ENCODE measurements at places on chromosomes 16 and 17.

DNA sequence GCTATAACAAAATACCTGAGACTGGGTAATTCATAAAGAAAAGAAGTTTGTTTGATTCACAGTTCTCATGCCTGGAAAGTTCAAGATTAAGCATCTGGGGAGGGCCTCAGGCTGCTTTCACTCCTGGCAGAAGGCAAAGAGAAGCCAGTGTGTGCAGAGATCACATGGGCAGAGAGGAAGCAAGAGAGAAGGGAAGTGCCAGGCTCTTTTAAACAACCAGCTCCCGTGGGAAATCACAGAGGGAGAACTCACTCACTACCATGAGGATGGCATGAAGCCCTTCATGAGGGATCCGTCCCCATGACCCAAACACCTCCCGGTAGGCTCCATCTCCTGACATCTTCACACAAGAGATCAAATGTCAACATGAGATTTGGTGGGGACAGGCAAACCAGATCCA lies 501.6 kb downstream of the MAF start:
- H3K36me3 ChIP-seq: no peaks in the 10 kb centered on the region
- DNase-seq: no peak
- H3K27ac ChIP-seq: no peak overlapping the region
- no peak overlapping the region for H3K4me3 ChIP-seq
- H3K4me1 ChIP-seq: peaks cover 11% of the 10 kb centered on the region

DNA sequence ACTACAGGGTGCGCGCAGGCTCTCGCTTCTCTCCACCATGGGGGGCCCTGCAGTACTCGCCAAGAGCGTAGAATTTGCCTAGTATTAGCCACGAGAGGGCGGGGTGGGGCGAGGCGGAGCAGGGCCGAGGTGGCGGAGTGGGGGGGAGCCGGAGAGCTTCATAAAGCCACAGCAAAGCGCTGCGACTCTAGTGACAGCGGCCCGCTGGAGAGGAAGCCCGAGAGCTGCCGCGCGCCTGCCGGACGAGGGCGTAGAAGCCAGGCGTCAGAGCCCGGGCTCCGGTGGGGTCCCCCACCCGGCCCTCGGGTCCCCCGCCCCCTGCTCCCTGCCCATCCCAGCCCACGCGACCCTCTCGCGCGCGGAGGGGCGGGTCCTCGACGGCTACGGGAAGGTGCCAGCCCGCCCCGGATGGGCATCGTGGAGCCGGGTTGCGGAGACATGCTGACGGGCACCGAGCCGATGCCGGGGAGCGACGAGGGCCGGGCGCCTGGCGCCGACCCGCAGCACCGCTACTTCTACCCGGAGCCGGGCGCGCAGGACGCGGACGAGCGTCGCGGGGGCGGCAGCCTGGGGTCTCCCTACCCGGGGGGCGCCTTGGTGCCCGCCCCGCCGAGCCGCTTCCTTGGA lies at the start of gene TBX21:
TSS of gene TBX21 (plus strand) at position 190 of the 627 bp plus-strand sequence. CDS start at position 409, 219 bp downstream.
- H3K4me1 ChIP-seq: peaks cover 69% of the 10 kb centered on the region
- H3K36me3 ChIP-seq: peaks cover 35% of the 10 kb centered on the region
- peak within 1 kb of the TSS; percentile 93 for H3K27ac ChIP-seq
- peak; percentile 96 for DNase-seq

- no peaks in the 10 kb centered on the region for H3K4me1 ChIP-seq
- no peaks in the 10 kb centered on the region for H3K27me3 ChIP-seq
- peak overlapping the region; percentile 26 for H3K27ac ChIP-seq
- H3K36me3 ChIP-seq: peaks cover 53% of the 10 kb centered on the region
- no peak overlapping the region for H3K4me3 ChIP-seq
- DNase-seq: no peak
Observed at GRCh38 chr16:22313876-22314470, 16.8 kb downstream of the POLR3E start.

DNA sequence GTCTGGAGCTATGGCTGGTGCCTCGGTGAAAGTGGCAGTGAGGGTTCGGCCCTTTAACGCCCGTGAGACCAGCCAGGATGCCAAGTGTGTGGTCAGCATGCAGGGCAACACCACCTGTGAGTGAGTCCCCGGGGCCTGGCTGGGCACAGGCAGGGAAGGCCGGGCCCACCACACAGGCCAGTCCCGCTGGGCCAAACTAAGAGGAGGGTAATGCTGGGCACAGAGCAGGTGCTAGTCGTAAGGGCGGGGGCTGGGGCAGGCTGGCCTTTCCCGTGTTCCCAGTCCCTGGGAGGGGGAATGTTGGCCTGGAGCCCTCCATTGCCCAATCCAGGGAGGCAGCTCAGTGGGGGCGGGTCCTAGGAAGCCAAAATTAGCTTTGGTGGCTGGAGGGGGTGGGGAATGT lies 2.5 kb downstream of the KIF1C start:
- no peak overlapping the region for H3K27ac ChIP-seq
- peak overlapping the region; percentile 89 for H3K4me3 ChIP-seq
- H3K4me1 ChIP-seq: peaks cover 20% of the 10 kb centered on the region
- peaks cover 49% of the 10 kb centered on the region for H3K36me3 ChIP-seq
- no peak for DNase-seq

GRCh38 chr16:31083981-31084380 lies 4.8 kb downstream of the PRSS53 start:
- no peaks in the 10 kb centered on the region for H3K27me3 ChIP-seq
- H3K27ac ChIP-seq: no peak overlapping the region
- no peak for DNase-seq
- peaks cover 5% of the 10 kb centered on the region for H3K4me1 ChIP-seq
- no peak overlapping the region for H3K4me3 ChIP-seq

GRCh38 chr17:19317359-19318095 lies 45.0 kb downstream of the B9D1 start:
- H3K4me1 ChIP-seq: no peaks in the 10 kb centered on the region
- H3K4me3 ChIP-seq: no peak overlapping the region
- no peak for DNase-seq

DNA sequence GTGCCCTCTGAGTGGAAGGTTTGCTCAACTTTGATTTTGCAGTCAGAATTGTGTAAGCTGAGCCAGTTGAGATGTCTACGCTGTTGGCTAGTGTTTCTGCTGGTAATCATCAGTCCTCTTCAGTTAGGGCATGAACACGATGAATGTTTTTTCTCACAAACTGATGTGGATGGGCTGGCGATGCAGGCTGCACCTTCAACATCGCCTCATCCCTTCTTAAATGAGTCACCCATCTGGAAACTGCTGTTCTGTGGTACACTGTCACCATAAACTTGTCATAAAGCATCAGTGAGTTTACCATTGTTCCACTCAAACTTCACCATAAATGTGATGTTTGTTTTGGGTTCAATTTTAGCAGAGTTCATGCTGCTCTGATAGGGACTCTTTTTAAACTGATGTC lies 8.4 kb downstream of the C16orf95 start:
- DNase-seq: peak; percentile 72
- no peaks in the 10 kb centered on the region for H3K27me3 ChIP-seq
- H3K27ac ChIP-seq: peak overlapping the region; percentile 74
- H3K36me3 ChIP-seq: peaks cover 11% of the 10 kb centered on the region
- H3K4me1 ChIP-seq: peaks cover 23% of the 10 kb centered on the region

DNA sequence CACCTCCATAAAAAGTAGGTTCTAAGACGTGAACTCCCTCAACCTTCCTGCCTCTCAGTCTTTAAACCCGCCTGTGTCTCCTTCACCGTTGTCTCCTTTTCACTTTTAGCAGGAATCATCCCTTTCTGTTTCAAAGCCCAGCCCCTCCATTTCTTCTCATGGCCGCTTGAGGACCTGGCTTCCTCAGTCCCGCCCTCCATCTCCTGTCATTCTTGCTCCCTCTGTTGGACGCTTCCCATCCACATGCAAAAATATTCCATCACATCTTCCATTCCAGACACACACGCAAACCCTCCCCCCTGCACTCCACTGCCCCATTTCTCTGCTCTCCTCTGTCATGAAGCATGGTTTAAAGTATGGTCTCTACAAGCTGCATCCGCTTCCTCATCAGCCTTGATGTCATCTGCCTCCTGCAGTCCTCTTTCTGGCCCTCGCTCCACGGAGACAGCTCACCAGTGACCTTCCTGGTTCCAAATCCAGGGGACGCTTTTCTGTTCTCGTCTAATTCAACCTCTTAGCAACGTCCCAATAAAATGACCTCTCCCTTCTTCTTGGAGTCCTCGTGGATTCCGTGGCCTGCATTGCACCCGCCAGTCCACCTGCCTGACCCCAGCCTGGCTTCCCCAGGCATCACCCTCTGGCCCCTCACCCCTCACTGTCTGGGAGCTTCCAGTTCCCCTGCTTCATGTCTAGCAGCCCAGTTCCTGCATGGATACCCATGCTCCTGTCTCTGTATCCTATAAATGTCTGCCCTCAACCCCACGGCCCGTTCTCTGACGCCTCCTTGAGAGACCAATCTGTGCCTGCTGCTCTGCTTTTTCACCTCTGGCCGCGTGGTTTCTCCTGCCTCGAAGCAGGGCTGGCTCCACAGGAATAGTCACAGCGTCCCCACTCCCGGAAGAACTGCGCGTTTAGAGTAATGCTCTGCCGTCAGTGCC lies 26.2 kb downstream of the ANKRD40 start:
- DNase-seq: no peak
- H3K4me3 ChIP-seq: no peak overlapping the region

GRCh38 chr16:529012-529575 lies 1.6 kb downstream of the CAPN15 start:
- H3K4me3 ChIP-seq: peak overlapping the region; percentile 94
- H3K4me1 ChIP-seq: peaks cover 18% of the 10 kb centered on the region
- DNase-seq: peak; percentile 79
- H3K27ac ChIP-seq: peak overlapping the region; percentile 95
- no peaks in the 10 kb centered on the region for H3K27me3 ChIP-seq

GRCh38 chr17:78107976-78108725 lies 20.4 kb downstream of the TMC6 start:
- peaks cover 46% of the 10 kb centered on the region for H3K36me3 ChIP-seq
- H3K4me1 ChIP-seq: peaks cover 19% of the 10 kb centered on the region
- H3K4me3 ChIP-seq: no peak overlapping the region

DNA sequence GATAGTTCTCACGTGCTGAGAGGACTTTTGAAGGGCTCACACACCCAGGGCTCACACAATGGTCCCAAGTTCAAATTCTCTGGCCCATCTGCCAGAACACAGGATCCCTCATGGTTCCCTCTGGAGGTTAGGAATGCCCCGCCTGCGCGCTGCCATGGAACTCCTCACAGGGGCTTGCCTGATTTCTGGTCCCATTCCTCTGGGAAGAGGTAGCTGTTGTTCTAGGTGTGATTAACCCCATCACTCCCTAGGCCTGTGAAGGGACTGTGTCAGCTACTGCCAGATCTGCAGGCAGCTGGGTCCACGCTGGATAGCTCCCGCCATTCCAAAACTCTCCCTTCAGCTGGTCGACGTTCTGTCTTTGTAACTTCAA lies 2.3 kb upstream of the ARMC5 start:
- H3K27me3 ChIP-seq: no peaks in the 10 kb centered on the region
- peak overlapping the region; percentile 95 for H3K4me3 ChIP-seq
- peaks cover 34% of the 10 kb centered on the region for H3K4me1 ChIP-seq
- no peak for DNase-seq
- H3K27ac ChIP-seq: no peak overlapping the region
- peaks cover 21% of the 10 kb centered on the region for H3K36me3 ChIP-seq

DNA sequence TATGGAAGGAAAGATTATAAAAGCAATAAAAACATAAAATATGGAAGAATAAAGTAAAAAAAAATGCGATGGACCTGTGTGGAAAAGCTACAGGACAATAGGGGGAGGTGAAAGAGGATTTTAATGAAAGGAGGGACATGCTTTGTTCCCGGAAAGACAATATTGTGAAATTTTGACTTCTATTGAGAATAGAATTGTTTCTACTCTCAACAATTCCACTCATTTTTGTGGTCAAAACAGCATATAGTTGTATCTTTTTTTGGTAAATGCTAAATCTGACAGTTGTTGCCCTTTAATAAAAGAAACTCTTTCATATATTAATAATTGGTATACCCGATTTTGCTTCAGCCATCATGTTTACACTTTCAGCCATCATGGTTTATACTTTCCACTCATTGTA lies 22.9 kb upstream of the APPBP2 start:
- H3K36me3 ChIP-seq: no peaks in the 10 kb centered on the region
- DNase-seq: no peak
- no peaks in the 10 kb centered on the region for H3K27me3 ChIP-seq

- peaks cover 89% of the 10 kb centered on the region for H3K36me3 ChIP-seq
- no peak overlapping the region for H3K27ac ChIP-seq
- peaks cover 62% of the 10 kb centered on the region for H3K4me1 ChIP-seq
Observed at GRCh38 chr17:57262557-57262956, 6.2 kb downstream of the MSI2 start.

- H3K4me1 ChIP-seq: no peaks in the 10 kb centered on the region
- H3K4me3 ChIP-seq: peak within 1 kb of the TSS; percentile 68
- DNase-seq: peak; percentile 92
- peaks cover 2% of the 10 kb centered on the region for H3K36me3 ChIP-seq
- no peaks in the 10 kb centered on the region for H3K27me3 ChIP-seq
Observed at GRCh38 chr16:4371357-4372000, at the start of gene VASN. Gene VASN (plus strand): TSS chr16:4371848. CDS start chr16:4380878, 9,030 bp downstream.

- no peak for DNase-seq
- H3K27ac ChIP-seq: peak overlapping the region; percentile 54
- peaks cover 24% of the 10 kb centered on the region for H3K36me3 ChIP-seq
- H3K4me1 ChIP-seq: peaks cover 15% of the 10 kb centered on the region
- peak overlapping the region; percentile 70 for H3K4me3 ChIP-seq
Observed at GRCh38 chr16:47492428-47493377, 31.6 kb downstream of the PHKB start.

Data from activated CD4-positive, alpha-beta T cell treated with anti-CD3 and anti-CD28 coated beads, Interleukin-2, amount 10 ng/mL, durations not matched to agents 24 days and 14 days (primary cell).